DMS153 (cell line): ENCODE measurements at places on chromosomes 3 and 15.

DNA sequence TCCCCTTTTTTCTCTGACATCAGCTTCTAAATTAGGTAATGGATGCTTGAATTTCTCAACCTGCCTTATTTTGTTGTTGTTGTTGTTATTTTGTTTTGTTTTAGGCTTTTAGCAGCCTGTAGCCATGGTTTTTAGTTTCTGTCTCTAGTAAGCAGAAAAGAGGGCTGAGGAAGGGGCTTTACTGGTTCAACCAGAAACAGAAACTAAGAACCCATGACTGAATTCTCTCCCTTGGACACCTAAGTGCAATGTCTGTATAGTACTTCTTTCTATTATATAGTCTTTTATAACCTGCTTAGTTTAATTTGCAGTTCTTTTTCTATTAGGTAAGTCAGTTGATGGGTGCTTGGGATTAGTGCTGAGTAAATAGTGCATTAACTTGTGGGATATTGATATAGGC, 129.0 kb downstream of the BBX start:
- no peak for DNase-seq

DNA sequence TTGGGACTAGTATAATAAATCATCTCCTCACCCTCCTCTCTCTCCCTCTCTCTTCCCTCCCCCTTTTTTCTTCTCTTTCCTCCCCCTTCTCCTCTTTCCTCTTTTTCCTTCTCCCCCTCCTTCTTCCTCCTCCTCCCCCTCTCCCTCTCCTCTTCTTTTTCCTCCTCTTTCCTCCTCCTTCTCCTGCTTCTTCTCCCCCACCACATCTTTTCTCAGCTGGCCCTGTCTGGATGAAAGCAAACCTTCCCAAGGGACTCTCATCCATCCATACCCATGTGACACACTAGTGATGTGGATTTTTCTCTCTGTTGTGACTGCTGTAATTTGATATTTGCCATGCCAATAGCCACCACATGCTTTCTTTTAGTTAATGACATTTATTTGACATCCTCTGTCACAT, 127.2 kb downstream of the EBLN2 start:
- DNase-seq, result peak; percentile 37

DNA sequence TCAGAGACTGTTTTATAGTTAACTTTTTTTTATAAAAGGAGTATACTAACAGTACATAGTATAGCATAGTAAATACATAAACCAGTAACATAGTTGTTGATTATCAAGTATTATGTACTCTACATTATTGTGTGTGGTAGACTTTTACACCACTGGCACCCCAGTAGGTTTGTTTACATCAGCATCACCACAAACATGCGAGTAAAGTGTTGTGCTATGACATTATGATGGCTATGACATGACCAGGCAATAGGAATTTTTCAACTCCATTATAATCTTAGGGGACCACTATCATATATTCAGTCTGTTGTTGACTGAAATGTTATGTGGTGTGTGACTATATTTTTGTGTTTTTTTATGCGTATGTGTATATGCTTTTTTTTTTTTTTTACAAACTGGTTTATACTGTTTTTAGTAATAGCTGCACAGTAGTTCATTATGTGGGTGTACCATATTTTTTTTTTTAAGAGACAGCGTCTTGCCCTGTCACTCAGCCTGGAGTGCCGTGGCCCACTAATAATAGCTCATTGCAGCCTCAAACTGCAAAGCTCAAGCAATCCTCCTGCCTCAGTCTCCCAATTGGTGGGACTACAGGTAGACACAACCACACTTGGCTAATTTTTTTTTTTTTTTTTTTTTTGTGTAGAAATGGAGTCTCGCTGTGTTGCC, 1.9 kb downstream of the CAPN7 start:
- no peak for DNase-seq

GRCh38 chr3:178275311-178275710, 260.9 kb upstream of the KCNMB2 start:
- no peak for DNase-seq

DNA sequence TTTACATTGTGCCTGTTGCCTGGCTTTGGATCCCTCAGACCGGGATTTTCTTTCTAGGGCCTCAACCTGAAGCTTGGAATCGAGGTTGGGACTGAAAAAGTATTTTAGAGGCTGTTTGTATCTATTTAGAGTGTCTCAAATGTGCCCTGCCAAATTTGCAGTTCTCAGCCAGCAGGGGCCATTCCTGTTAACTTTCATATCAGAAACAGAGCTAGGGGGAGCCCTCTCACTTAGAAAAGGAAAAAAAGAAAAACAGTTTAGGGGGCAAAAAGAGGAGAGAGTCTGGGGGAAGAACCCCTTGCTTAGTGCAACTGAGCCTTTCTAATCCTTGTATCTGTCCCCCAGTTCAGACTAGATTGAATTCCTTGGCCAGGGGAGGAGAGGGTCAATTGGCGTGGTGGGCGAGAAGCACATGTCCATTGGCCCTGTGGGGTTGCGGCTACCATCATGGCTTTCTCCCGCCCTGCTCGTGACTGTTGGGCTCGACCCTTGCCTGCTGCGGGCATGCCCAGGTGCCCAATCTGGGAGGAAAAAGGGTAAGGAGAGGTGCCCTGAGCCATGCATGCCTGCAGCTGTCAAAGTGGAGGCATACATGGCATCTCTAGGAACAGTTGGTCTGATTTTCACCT, 101.6 kb downstream of the CFAP44 start:
- DNase-seq, result no peak

DNA sequence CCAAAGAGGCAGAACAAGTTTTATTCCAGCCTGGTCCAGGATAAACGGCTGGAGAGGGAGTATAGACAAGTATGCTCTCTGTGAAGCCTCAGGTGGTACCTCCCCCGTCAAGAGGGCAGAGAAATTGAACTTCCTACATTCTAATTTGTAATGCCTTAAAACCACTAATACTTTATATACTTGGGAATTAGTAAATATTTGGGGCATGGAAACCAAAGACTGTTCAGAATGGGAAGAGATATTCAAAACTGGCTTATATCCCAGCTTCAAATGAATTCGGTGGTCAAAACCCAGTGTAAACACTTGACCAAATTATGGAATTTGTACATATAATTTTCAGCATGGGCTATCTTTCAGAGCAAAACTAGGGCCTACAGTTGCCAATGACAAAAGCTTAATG, 122.6 kb downstream of the FBN1 start:
- no peak for DNase-seq

- no peak for DNase-seq
These were observed 610 bp downstream of the ARID3B start for GRCh38 chr15:74541494-74542165.

- DNase-seq, result no peak
These were observed 143.7 kb upstream of the KCNMB2 start for GRCh38 chr3:178392511-178392926.

DNA sequence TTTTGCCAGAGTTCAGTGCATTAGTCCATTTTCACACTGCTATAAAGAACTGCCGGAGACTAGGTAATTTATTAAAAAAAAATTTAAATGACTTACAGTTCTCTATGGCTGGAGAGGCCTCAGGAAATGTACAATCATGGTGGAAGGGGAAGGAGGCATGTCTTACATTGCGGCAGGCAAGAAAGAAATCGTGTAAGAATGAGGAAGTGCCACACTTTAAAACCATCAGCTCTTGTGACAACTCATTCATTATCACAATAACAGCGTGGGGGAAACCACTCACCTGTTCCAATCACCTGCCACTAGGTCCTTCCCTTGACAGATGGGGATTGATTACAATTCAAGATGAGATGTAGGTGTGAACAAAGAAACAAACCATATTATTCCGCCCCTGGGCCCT, 1361.4 kb downstream of the NSUN3 start:
- no peak for DNase-seq

DNA sequence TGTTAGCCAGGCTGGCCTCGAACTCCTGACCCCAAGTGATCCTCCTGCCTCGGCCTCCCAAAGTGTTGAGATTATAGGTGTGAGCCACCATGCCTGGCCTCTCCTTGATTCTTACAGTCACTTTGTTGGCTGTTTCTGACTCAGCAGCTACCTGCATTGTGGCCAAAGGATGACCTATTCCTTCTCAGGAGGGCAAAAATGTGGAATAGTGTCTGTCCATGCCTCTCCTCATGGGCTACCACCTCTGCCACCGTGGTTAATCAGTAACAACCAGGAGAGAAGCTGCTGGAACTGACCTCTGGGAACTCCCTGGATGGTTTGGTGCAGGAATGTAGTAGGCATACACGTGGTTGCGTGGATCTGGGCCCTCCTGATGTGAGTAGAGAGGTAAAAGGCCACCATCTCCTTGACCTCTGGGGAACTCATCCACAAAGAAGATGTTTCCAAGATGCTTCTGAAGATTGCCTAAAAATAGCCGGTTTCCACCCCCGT, 63.3 kb downstream of the FLNB start:
- no peak for DNase-seq

- no peak for DNase-seq
These were observed 19.2 kb downstream of the MNS1 start for GRCh38 chr15:56445746-56446145.

- DNase-seq, result no peak
These were observed 74.3 kb upstream of the CTXND1 start for GRCh38 chr15:80326270-80326669.
